Activated gamma-delta T cell (primary cell): ENCODE measurements at places on chromosomes 16 and 17.

- no peak for DNase-seq
These were observed 42.1 kb downstream of the TBC1D16 start for GRCh38 chr17:79993390-79994227.

- no peak for DNase-seq
These were observed 31.7 kb downstream of the PIK3R6 start for GRCh38 chr17:8835631-8836364.

DNA sequence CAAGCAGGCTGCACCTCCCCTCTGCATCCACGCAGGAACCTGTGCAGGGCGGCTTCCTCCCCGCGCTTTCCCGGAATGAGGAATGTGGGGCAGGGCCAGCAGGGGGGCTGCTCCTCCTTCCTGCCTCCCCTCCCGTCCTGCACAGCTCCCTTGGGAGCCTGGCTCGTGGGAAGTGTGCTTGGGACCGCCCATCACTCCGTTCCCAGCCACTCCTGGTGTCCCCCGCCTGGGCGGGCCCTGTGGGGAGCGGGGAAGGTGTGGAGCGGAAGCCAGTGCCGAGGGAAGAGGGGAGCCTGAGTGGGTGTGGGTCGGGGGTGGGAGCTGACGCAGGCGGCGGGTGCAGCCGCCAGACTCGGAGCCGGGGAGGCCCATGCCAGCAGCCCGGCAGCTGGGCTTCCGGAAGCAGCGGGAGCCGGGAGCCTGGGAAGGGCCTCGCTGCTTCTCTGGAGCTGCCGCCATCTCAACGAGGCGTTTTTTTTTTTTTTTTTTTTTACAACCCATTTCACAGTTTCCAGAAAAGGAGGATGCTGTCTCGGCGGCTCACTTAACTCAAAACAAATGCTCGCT lies 24.1 kb downstream of the BAHCC1 start:
- no peak for DNase-seq

DNA sequence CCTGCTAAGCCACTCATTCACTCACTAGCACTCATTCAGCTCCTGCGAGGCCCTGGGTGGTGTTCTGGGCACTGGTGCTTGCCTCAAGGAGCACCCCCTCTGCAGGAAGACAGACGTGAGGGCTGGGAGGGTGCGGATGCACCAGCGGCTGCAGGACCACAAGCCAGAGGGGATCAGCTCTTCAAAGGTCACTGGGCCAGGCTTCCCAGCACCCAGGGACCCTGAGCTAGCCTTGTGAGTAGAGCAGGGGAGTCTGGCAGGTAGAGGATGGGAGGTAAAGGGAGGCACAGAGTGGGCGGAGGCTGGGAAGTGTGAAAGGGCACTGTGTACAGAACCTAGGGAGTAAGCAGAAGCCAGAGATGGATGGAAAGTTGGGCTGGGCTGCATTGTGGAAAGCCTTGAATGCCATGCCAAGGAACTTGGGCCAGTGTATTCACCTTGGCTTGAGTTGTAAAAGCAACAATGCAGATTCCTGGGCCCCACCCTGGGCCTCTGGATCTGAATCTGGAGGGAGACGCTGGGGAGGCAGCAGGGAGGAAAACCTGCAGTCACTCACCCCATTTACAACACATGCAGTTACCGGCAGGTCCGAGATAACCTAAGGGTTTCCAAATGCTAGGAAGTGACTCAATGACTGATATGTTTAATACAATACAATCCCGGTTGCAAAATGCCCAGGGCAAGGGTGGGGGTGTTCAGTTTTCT lies 1.7 kb downstream of the IL4R start:
- no peak for DNase-seq

- DNase-seq = no peak
These were observed 113.2 kb downstream of the CDYL2 start for GRCh38 chr16:80691111-80691741.

- no peak for DNase-seq
These were observed 18.7 kb downstream of the ITGAL start for GRCh38 chr16:30491229-30491628.

GRCh38 chr16:86038926-86039310 lies 140.0 kb downstream of the IRF8 start:
- no peak for DNase-seq

GRCh38 chr17:36055921-36056520 lies 8.1 kb upstream of the CCL18 start:
- DNase-seq = no peak

- no peak for DNase-seq
These were observed 32.7 kb downstream of the HSF5 start for GRCh38 chr17:58455491-58455890.

GRCh38 chr17:4903051-4903818 lies at the start of gene CHRNE:
Gene CHRNE (minus strand): TSS chr17:4903098. CDS start chr17:4903063, 35 bp downstream.
- DNase-seq = peak; percentile 32

DNA sequence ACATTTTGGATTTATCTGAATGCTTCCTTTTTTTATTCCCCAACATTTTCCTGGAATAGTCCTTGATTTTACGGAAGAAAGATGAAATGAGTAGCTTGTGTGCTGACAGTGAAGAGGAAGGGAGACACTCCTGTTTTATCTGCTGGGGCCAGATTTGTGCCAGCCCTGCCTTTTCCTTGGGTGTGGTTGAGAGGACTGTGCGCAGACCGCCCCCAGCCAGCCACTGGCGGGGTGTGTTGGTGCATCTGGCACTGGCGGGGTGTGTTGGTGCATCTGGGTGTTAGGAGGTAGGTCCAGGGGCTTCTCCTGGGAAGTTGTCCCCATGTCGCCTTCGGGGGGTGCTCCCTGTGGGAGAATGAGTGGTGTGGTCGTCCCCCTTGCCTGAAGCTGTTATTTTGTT lies 39.5 kb downstream of the RAP1GAP2 start:
- no peak for DNase-seq

DNA sequence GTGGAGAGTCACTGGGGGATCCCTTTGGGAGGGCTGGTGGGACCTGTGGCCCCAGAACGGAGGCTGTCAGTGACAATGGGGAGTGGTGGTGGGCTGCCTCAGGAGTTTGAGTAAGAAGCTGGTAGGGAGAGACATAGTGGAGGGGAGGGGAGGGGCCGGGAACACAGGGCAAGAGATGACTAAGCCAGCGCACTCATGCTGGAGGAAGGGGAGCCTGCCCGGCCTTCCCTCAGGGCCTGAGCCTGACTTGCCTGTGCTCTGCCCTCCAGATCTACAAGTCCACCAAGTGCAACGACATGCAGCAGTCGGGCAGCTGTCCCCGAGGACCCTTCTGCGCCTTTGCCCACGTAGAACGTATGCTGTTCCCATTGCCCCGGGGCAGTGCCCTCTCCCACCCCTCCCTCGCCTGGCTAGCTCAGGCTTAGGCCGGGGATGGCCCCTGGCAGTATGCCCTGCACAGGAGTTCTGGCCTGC lies 29.3 kb downstream of the UNC13D start:
- no peak for DNase-seq

GRCh38 chr17:47895347-47895855 lies 635 bp upstream of the SP2 start:
- DNase-seq = no peak

- DNase-seq = no peak
These were observed 110.1 kb upstream of the ASIC2 start for GRCh38 chr17:33403194-33403593.

- DNase-seq = no peak
These were observed 23.9 kb downstream of the ACLY start for GRCh38 chr17:41894791-41895331.

DNA sequence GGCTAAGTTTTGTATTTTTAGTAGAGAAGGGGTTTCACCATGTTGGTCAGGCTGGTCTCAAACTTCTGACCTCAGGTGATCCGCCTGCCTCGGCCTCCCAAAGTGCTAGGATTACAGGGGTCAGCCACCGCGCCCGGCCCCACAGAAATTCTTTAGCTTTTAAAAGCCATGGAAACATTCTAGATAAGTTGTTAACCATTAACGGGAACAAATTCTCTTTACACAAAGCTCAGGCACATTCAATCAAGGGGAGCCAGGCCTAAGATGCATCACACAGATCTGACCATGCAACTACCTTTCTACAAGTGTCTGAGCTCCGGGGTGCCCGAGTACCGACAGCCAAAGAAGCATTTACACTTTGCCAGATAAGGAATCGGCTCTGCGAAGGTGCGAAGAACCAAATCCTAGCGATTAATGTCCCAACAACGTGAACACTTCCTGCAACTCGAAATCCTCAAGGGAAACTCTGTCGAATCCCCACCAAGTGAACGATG lies 1.0 kb downstream of the EMC8 start:
- no peak for DNase-seq

DNA sequence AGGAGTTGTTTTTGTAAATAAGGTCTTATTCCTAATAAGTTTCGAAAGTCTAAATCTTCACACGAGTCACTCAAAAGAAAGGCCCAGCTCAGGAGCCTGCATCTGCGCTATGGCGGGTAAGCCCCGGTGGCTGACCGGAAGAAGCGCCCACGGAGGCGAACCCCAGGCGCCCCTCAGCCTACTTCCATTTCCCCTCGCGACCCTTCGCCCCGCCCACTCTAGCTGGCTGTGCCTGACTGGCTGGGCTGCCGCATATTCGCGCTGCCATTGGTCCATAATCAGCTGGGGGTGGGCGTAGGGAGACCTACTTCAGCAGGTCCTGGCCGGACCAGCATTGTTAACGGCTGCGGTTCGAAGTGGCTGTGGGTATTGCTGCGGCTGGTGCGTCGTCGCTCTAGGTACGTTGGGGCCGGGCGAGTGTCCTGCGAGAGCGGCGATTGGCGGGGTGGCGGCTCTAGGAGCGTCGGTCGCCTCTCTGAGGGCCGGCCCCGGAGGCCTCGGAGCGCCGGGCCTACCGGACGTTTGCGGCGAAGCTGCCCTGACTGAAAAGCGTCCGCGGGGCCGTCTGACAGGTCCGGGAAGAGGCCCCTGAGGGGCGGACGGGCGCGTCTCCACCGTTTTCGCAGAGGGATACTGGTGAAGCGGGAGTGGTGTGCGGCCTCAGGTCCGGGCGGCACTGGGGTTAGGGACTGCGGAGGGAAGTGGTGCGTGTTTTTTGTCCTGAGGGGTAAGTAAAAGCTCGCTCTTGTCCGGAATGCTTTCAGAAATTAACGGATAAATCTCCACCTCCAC lies at the start of gene ATF7IP2:
Gene ATF7IP2 (plus strand): TSS at position 337 of the 792 bp plus-strand sequence. CDS start 44,560 bp downstream, outside the sequence.
- DNase-seq = peak; percentile 59

DNA sequence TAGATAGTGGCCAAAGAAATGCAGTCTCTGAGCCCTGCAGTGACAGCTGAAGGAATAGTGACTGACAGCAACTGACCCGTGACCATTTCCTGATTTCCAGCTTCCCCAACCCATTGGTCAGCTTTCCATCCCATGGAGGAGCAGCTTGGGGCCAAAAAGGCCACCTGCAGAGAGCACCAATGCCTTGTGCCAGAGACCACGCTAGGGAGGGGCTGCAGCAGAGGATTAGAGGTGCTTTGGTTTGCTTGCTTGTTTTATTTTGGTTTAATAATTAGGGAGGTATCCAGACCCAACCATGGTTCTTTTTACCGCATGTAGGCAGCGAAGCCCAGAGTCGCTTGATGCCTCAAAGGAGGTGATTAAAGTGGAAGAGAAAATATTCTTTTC lies 61.3 kb upstream of the SIAH1 start:
- DNase-seq = no peak

GRCh38 chr16:87380881-87381280 lies 2.7 kb downstream of the FBXO31 start:
- DNase-seq = no peak

DNA sequence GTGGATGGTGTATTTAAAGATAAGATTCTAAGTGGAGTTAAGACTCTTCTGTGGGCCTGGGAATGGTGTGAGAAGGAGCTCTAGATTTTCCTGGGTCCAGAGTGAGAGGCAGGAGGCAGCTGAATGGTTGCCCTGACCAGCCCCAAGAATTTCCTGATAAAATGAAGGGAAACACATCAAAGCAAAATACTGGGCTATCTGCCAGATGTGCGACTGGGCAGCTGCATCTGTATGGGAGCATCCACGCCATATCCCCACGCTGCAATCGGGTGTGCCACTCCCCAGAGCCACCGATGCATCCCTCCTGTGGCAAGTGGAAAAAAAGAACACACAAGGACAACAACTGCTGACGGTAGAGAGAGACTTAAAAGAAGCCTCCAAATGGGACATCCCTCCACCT lies 84.3 kb upstream of the COX10 start:
- no peak for DNase-seq

DNA sequence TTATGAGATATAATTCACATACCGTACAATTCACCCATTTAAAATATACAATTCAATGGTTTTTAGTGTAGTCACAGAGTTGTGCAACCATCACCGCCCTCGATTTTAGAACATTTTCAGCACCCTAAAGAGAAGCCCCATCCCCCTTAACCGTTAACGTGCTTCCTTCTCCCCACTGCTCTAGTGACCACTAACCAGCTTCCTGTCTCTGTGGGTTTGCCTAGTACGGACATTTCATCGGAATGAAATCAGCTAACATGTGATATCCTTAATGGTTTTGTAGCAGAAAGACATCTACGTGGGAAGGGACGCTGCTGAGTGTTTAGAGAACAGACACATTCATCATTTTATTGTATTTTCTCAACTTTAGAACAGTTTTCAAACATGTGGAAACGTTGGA lies 80.8 kb upstream of the HSBP1 start:
- DNase-seq = no peak

- DNase-seq = no peak
These were observed 4.3 kb downstream of the KLHL36 start for GRCh38 chr16:84652566-84652965.

GRCh38 chr17:12571606-12572005 lies 94.1 kb upstream of the MYOCD start:
- DNase-seq = no peak

GRCh38 chr17:71633391-71633849 lies 487.4 kb upstream of the SOX9 start:
- DNase-seq = no peak

- DNase-seq = no peak
These were observed 10.8 kb upstream of the TNFSF12 start for GRCh38 chr17:7538050-7538449.

- no peak for DNase-seq
These were observed 552.3 kb downstream of the TOX3 start for GRCh38 chr16:51994597-51994996.

- no peak for DNase-seq
These were observed 40.4 kb upstream of the NDRG4 start for GRCh38 chr16:58459344-58460218.

- no peak for DNase-seq
These were observed 883.6 kb downstream of the KCNJ2 start for GRCh38 chr17:71052971-71053370.

DNA sequence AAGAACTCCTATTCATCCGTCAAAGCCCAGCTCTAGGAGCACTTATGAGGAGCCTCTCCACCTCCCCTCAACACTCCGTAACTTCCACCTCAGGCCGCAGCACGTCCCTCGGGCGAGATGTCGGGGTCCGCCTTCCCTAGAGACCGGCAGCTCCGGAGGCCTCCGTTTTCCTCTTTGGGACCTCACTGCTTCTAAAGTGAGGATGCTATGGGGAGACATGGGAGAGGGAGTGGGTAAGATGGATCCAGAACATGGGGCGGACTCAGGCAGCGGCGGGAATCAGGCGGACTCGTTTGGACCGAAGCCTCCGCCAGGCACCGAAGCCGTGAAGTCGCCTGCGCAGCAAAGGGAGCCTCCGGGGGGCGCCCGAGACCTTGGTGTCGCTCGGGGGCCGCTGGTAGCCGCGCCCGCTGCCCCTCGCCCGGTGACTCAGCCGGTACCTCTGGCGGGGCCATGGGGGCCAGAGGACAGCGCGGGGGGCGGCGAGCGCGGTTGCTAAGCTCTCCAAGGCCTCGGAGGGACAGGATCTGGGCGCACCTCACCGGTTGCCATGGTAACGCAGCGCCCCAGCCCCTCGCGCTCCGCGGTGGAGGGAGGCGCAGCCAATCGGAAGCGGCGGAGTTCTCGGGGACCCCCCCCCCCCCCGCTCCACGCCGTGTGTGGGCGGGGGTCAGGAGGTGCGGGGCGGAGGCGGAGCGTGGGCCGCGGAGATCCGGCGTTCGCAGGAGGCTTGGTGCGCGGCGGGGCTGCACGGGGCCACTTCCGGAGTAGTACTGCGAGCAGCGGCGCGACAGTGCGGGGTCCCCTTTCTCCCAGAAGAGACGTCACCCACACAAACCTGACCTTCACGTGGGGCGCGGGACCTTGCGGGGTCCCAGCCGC lies 1.3 kb upstream of the HIC1 start:
- peak; percentile 89 for DNase-seq
